GM12892 (cell line): ENCODE measurements at places on chromosomes 7 and 10.

- DNase-seq, result no peak
These were observed 304.8 kb downstream of the GFRA1 start for GRCh38 chr10:115968236-115968635.

DNA sequence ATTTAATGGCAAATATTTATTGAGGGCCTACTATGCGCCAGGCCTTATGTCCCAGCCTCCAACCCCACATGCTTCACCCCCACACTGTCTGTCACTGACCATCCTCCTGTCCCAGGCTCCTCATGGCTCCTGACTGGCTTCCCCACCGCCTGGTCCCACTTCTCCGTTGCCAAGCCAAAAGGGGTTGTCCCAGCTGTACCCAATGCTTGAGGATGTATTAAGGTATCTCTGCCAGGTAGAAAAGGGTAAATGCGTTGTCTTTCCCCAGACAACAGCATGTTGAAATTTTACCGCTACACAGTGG lies 168.8 kb upstream of the FRMD4A start:
- DNase-seq, result no peak

DNA sequence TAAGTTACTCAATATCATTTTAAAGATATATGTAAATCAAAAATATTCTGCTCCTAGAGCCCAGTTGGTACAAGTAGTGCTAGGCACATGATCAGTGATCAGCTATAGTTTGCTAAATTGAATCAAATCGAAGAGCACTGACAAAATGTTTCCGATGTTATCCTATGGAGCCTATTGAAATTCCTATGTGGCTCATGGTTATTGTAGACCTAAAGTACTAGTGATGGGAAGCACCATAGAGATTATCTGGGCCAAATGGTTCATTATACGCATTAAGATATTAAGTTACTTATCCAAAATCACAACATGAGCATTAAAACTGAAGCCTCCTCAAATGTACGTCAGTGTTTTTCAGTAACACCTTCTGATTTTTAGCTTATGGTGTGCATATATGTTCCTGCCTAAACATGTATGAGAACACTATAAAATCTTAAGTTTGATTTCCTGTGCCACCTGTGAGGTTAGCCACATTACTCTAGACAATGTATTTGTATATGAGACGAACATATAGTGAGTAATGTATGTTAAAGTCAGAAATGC lies 103.2 kb downstream of the IQUB start:
- DNase-seq, result no peak

DNA sequence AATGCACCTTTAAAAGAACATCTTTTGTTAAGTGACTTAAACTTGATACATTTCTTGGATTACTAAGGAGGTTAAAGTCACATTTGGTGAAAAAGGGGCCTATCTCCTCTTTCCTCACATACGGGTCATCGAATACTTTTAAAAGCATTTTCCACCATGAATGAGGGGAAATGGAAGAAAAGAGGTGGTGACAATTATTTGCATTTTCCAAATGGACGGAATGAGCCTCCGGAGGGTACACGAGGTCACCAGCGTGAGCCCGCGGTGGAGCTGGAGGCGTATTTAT lies 1.0 kb upstream of the BMPR1A start:
- DNase-seq, result no peak

- DNase-seq, result peak; percentile 11
These were observed 33.3 kb downstream of the CALML3 start for GRCh38 chr10:5557799-5558771.

GRCh38 chr10:35447693-35448407 lies 111.5 kb downstream of the CCNY start:
- no peak for DNase-seq

DNA sequence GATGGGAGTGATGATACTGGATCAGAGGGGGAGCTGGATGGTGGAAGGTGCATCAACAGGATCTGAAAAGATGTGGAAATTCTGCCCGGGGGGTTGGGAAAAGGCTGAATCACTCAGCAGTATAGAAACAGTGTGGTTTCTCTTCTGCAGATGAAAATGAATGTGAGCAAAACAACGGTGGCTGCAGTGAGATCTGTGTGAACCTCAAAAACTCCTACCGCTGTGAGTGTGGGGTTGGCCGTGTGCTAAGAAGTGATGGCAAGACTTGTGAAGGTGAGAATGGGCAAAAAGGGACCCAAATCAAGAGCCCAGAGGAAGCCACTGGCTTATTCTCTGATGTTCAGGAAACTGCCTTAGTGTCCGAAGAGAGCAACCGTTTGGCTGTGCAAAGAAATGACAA lies 12.9 kb downstream of the OIT3 start:
- DNase-seq, result no peak

DNA sequence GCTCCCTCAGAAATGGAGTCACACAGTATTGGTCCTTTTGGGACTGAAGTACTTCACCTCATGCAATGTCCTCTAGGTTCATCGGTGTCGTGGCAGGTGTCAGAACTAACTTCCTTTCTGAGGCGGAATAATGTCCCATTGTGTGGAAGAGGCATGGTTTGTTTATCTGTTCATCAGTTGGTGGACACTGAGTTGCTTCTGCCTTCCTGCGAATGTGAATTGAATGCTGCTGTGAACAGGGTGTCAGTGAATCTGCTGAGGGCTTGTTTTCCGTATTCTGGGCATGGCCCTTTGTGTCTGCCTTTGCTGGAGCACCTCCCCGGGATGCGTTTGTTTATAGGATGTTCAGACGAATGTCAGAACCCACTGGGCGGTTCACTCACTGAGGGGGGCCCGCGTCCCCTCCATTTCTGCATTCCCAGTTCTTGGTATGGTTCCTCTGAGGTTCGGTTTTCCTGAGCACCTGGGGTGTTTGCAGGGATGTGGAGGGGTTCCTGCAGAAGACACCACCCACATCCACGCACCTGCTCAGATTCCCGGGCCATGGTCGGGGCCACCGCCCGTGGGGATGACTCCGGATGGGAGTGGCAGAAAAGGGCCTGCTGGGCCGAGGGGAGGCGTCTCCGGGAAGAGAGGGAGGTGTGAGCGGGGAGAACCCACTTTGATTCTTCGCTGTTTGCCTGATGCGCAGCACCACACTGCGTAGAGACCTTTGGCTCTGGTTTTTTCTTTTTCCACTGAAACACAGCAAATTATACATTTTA lies 33.1 kb downstream of the CHST12 start:
- DNase-seq, result no peak

DNA sequence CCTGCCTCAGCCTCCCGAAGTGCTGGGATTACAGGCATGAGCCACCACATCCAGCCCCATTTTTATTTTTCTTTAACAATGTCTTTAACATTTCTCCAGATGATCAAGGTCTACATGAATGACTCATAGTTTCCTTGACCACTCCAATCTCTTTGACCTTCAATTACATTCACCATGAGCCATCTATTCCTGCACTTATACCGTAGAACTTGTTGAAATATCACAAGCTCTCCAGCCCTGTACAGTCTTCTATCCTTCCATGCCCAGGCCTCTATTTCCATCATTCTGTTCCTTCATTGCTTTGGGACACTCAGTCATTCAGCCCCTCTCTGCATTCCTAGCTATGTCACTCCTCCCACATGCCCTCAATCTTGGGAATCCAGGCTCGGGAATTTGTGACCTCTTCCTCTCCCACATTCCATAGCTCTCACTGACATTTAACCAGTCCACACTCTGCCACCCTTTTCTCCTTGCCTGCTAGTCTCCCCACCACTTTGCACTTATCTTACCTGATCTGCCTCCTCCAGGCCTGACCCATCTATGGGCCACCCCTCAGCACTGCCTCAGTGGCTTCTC lies 151.8 kb upstream of the STK17A start:
- no peak for DNase-seq
